Activated CD8-positive, alpha-beta memory T cell treated with anti-CD3 and anti-CD28 coated beads for 1 hour (primary cell): ENCODE measurements at places on chromosomes 5 and 9.

DNA sequence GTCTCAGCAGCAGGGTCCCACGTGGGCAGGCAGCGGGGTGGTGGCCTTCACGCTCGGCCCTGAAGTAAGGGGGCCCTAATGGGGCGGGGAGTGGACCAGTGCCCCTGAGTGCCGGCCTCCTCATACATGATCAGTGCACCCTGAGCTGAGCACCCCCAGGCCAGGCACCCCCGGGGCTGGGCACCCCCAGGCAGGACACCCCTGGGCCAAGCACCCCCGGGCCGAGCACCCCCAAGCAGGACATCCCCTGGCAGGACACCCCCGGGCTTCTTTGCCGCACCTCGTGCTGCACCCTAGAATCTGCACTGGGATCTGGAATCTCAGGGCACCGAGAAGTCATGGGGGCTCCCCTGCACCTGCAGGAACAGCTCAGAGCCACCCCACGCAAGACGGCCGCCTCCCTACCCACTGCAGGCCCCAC is 51.4 kb downstream of the EXD3 start:
- no peak for DNase-seq

DNA sequence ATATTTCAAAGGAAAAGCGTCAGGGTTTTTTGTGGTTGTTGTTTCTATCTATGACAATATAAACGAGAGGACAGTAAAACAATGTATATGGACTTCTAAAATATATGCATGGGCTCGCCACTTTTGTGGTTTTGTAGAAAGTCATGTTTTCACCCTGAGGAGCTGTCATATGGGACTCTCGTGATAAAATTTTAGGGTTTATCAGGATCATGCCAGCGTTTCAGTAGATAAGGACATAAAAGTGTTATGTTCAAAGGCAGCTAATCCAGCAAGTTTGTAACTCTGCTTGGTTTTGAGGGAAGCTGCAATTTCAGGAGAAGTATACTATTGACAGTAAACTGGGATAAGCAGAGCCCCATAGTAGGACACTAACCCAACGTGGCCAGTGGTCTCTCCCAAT is 120.3 kb downstream of the CDC42SE2 start:
- no peak for DNase-seq

DNA sequence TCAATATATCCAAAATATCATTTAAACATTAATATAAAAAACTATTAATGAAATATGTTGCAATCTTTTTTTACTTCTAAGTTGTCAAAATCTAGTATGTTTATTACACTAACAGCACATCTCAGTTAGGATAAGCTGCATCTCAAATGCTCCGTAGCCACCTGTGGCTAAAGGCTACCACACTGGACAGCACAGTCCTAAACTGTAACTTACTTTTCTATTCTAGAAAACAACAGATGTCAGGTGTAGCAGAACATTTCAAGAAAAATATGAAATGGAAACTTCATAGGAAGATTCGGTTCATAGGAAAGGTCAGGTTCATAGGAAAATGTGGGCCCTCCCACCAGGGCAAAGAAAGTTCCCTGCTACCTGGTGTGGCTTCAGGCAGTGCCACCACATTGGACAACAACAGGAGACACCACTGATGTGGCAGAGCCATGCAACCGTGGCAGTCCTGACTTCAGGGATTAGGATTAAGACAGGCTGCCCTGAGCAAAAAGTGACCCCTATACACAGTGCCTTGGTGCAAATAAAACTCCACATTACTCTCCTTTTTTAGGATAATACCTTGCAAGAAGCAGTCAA is 197.8 kb upstream of the NR4A3 start:
- DNase-seq = no peak

- DNase-seq = no peak
Observed at GRCh38 chr5:178463321-178464155, 126.7 kb downstream of the COL23A1 start.

- DNase-seq = no peak
Observed at GRCh38 chr5:20470997-20471396, 483.0 kb upstream of the CDH18 start.
